ENCODE measurements at places on chromosomes 6 and 20.
A peak's percentile ranks its signal among the peaks of the same experiment; 100 is the strongest.

- DNase-seq: no peak
These were observed 141.9 kb upstream of the ENPP5 start for GRCh38 chr6:46312654-46313053.

GRCh38 chr20:4794846-4795245 is 73.1 kb downstream of the PRND start:
- DNase-seq: peak; percentile 37

DNA sequence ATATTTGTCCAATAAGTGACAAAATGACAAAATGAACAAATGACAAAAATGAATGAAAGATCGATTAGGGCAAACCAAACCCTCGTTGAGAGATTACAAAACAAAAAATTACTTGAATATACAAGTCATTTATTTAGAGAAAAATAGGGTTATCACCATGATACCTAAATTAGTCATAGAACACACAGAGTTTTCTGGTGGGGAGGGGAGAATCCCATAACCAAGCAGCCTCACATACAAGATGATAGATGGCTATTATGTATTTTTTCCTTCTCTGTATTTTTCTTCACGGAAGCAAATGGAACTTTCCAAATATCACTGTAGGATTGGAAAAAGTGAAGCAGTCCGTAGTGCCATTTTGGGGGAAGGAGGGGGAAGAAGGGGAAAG is 28.5 kb upstream of the BMP6 start:
- DNase-seq: peak; percentile 22

DNA sequence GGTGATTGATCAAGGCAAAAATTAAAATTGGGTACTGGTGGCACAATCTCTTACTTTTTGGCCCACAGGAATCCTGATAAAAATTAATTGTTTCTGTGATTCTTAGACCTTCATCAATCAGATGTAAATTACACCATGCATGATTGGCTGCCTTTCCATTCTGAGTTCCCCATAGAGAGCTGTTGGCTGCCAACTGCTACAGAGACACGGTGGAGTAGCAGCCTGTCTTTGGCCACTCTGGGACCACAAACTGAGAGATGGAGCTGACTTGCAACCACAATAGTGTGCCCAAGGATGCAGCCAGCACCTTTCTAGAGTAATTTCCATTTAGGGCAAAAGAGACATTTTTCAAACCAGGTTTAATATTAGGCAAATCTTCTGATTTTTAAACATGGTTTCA is 274.3 kb upstream of the MMS22L start:
- no peak for DNase-seq

DNA sequence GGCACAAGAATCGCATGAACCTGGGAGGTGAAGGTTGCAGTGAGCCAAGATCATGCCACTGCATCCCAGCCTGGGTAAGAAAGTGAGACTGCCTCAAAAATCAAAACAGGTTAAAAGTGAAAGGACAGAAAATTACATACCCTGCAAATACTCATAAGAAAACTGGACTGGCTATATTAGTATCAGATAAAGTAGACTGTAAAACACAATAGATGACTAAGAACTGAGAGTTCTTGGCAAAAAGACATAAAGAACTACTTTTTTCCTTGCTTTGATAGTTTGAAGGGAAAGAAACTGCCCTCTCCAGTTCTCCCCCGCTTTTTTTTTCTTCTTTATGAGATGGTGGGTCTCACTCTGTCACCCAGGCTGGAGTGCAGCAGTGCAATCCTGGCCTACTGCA is 17.0 kb downstream of the SNX3 start:
- DNase-seq: peak; percentile 8

- no peak for DNase-seq
These were observed 3.2 kb upstream of the BPIFA1 start for GRCh38 chr20:33232486-33233072.

DNA sequence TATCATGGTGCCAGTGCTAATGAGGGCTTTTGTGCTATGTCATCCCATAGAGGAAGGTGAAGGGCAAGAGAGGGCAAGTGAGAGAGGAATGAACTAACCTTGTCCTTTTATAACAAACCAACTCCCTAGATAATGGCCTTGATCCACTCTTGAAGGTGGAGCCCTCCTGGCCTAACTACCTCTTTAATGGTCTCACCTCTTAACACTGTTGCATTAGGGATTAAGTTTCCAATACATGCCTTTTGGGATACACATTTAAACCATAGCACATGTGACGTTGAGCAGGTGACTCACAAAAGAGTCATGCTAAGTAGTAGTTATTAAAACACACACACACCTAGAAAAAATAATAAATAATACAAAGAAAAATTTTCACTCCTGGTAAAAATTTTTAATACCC is 36.9 kb downstream of the CCN2 start:
- peak; percentile 62 for DNase-seq

- DNase-seq: peak; percentile 99
These were observed 23.9 kb upstream of the NAA20 start for GRCh38 chr20:19992996-19993908.

GRCh38 chr6:113591896-113592827 is 265.0 kb upstream of the MARCKS start:
- DNase-seq: peak; percentile 68

- DNase-seq: peak; percentile 87
These were observed 44.2 kb upstream of the SUPT3H start for GRCh38 chr6:45421709-45422502.

GRCh38 chr6:35552285-35552917 is 39.7 kb upstream of the TULP1 start:
- DNase-seq: no peak

DNA sequence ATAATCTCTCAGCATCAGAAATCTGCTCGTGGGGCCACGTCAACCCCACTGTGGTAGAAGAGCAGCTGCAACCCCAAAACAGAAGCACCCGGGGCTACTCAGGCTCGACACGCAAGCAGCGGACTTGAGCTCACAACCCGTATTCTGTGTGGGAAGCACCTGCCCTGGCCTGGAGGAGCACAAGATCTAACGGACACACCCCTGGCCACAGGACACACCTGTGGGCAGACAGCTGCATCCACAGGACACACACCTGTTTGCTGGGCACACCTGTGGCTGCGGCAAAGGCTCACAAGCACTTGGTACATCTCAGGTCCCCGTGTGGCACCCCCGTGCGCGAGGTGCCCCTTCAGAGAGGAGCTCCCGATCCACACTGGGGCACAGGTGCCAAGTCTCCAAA is 36.5 kb downstream of the ZBTB46 start:
- no peak for DNase-seq

DNA sequence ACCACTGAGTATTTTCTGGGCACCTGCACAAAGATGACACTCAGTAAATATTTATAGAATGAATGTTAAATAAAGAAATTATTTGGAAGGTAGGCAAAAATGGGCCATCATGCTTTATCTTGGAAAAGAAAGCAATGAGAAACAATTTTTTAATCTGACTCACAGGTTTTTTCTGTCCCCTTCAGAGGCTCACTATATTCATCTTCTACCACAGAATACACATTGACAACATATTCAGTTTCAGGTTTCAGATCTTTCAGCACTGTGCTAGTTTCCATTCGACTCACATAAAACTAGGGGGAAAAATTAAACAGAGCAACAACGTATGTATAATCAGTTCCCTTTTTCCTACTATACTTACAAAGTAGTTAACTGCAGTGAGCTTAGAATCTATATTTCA is 58.3 kb downstream of the COL12A1 start:
- peak; percentile 61 for DNase-seq

GRCh38 chr6:89025633-89026032 is 54.9 kb upstream of the PNRC1 start:
- DNase-seq: no peak

- DNase-seq: no peak
These were observed 25.1 kb upstream of the HSF2 start for GRCh38 chr6:122374307-122374706.

DNA sequence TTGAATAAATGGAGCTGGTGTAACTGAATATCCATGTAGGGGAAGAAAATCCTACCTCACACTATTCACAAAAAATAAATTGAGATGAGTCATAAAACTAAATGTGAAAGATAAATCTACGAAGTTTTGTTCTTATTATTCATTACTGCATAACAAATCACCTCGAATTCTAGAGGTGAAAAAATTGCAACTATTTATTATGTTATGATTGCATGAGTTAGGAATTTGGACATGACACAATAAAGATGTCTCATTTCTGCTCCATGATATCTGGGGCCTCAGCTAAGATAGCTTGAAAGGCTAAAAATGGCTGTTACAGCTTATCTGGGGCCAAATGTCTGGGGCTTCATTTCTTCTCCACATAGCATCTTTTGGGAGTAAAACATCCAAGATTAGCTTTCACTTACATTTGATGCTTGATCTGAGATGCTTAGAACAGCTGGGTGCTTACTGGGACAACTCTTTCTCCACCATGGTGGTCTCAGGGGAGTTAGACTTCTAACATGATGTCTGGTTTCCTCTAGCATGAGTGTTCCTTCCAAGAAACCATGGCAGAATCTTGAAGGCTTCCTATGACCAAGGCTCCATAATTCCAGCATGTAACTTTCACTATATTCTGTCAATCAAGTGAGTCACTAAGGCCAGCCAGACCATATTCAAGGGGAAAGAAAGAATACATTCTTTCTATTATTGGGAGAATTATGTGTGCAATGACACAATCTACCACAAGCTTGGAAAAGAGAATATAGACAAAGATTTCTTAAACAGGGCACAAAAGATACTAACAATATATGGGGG is 30.1 kb downstream of the OR2B6 start:
- DNase-seq: peak; percentile 60

- no peak for DNase-seq
These were observed 34.7 kb downstream of the GHRH start for GRCh38 chr20:37226889-37227288.

DNA sequence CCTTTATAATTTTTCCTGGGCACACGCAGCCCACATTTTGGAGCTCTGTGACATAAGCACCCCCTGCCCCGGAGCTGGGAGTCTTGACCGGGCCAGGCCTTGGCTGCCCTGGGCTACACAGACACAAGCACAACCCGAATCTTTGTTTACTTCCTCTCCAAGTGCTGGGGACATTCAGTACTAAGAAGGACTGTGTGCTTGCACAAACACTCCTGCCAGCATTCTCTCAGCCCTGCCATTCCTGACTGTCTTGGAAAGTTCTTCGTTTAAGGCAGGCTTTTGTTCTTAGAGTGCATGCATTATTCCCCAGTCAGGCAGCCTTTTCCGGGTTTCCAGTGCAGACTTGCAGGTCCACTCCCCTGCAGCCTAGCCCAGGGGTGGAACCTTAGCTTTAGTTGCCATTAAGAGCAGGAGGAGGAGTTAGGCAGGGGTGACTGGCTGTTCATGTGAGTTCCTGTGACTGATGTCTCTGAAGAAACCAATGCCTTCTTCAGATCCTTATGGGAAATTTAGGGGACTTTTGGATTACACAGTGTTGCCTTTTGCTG is 28.6 kb downstream of the FOXO3 start:
- peak; percentile 76 for DNase-seq

DNA sequence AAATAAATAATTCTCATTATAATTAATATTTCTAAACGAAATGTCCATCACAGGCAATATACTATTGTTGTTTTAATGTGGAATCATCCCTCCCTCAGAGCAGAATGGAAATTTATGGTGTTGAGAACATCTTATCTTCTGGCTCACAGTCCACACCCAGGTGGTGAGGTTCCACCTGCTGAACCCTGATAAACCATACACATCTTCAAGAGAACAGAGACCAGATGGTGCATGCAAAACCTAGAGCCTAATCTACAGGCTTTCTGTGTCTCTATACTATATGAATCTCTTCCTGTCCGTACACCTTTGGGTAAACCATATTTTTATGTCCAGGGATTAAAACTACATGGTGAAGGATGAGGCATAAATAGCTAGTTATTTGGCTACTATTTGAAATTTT is 52.3 kb upstream of the UFL1 start:
- DNase-seq: no peak

- no peak for DNase-seq
These were observed 548 bp upstream of the HLA-DRA start for GRCh38 chr6:32439139-32439538.

DNA sequence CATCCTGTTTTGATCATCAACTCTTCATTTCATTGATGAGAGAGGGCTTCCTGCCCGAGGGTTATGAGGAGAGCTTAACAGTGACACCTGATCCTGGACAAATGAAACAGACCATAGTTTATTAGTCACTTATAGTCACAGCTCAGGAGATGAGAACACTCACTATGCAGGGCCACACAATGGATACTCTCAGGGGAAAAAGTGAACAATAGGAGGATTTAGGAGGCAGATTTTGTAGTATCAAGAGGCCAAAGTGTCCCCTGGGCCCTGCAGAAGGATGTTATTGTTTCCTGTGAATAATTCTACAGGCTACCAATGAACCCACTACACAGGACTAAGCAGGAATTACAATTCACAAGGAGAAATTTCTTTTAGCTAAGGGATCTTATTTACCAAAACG is 772.8 kb upstream of the MAN1A1 start:
- peak; percentile 2 for DNase-seq

DNA sequence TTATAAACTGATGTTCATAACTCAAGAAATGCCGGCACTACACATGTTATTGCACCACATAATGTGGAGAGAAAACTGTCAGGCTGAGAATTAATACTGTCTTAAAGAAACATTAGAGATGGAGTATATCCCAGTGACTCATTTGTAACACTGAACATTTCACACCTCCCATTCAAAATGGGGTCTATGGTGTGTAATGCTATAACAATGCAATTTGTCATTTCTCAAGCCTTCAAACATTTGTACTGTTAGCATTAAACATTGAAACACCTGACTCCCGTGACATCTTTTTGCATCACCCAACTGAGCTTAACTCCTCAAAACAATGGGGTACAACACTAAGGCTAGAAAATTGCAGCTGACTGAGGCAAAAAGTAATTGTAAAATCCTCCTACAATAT is 151.7 kb downstream of the DST start:
- DNase-seq: peak; percentile 64

- no peak for DNase-seq
These were observed 5.1 kb downstream of the BMP5 start for GRCh38 chr6:55870181-55870813.

- no peak for DNase-seq
These were observed 178.9 kb upstream of the RNF217 start for GRCh38 chr6:124783344-124783743.

GRCh38 chr6:7628479-7628878 is 38.5 kb downstream of the SNRNP48 start:
- peak; percentile 44 for DNase-seq
